Activated CD8-positive, alpha-beta memory T cell treated with anti-CD3 and anti-CD28 coated beads for 48 hours (primary cell): ENCODE measurements at places on chromosomes 4 and X.

DNA sequence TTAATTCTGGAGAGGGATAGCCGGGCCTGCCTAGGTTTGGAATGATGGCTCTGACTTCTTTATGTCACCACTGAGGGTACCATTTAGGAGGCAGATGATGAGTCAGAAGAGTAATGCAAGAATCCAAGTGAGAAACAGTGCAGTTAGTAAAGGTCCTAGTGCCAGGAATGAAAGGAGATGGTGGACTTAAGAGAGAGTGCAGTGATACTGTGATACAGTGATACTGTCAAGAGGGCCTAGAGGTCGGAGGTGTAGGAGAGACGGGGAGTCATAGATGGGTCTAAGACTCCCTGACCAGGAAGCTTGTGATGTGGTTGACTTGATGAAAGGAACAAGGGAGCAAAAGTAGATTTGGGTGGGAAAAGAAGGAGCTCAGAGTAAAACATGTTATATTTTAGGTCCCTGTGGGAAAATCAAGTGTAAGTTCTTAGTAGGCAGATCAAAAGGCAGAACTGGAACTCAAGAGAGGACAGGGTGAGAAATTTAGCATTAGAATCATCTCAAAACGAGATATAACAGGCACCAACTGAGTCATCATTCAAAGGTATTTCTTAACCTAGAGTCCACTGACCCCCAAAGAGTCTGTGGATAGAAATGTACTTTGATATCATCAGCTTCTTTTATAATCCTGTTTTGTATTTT lies 85.0 kb downstream of the NFKB1 start:
- DNase-seq: no peak

GRCh38 chrX:2425286-2426071 lies 75.3 kb downstream of the DHRSX start:
- no peak for DNase-seq

DNA sequence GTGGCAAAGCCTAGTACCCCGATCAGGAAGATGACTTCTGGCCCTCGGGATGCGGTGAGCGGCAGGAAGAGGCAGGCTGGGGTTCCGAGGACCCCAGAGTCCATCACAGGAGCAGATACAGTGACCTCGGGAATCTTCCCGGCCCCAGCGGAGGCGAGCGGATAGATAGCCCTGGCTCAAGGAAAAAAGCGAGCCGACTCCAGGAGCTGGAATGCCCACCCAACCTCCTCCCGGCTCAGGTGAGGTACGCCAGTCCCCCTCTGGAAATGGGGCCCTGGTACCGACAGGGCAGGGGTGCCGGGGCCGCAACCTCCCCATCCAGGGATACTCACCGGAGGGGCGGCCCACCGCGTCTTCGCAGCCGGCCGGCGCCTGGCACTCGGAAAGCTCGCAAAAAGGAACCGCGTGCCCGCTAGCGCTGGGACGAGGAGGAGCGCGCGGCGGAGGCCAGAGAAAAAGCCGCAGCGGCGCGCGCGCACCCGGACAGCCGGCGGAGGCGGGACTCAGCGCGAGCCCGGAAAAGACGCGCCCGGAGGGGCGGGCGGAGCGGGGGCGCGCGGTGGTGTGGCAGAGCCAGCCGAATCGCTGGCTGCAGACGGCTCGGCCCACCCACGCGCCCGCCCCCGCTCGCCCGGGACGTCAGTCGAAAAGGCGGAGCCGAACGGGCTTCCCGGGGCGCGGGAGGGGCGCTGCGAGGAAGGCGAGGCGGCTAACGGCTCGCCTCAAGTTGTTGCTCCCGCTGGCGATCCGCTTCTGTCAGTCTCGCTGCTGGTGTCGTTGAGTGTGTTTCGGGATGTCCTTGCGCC lies at the start of gene ACSL4:
Gene ACSL4, minus strand, starts transcription at position 451 of the 806 bp plus-strand sequence. CDS start 49,894 bp downstream, outside the sequence.
- DNase-seq: peak; percentile 61

DNA sequence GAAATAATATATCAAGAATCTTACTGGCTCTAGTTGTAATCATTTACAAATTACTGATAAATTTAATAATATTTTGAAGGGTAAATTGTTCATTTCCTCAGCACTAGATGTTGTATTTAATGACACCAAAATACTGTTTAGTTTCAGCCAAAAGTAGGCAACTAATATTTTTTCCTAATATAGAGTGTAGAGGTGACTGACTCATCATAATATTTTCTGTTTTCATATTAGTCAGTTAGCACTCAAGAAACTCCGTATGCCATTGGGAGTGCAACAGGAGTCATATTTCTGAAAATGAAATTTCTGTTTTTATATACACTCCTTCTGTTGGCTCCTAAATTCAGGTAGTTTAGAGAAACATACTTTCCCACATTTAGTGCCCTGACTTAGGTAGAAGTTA lies 36.6 kb upstream of the PTPN13 start:
- DNase-seq: no peak

DNA sequence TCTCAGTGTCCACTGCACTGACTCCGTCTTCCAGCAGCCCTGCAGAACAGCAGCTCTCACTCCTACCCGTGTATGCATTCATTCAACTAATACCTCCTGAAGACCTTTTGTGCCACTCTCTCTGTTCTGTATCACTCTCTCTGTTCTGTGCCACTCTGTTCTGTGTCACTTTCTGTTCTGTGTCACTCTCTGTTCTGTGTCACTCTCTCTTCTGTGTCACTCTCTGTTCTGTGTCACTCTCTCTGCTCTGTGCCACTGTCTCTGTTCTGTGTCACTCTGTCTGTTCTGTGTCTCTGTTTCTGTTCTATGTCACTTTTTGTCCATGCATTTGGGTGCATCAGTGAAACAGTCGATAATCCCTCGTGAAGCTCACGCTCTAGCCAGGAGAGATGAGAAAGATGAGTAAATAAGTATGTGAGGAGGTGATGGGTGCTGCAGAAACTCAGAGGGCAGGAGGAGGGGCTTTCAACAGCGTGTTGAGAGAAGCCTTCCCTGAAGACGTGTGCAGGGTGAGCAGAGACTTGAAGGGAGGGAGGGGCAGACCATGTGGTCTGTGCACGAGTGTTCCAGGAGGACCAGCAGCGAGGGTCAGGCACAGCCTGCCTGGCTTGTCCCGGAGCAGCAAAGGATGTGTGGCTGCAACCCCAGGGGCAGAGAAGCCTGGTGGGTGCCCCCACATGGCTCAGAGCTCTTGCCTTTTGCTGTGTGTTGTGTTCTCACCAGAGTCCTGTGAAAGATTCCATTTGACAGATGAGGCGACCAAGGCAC lies 8.9 kb downstream of the PIGG start:
- no peak for DNase-seq

DNA sequence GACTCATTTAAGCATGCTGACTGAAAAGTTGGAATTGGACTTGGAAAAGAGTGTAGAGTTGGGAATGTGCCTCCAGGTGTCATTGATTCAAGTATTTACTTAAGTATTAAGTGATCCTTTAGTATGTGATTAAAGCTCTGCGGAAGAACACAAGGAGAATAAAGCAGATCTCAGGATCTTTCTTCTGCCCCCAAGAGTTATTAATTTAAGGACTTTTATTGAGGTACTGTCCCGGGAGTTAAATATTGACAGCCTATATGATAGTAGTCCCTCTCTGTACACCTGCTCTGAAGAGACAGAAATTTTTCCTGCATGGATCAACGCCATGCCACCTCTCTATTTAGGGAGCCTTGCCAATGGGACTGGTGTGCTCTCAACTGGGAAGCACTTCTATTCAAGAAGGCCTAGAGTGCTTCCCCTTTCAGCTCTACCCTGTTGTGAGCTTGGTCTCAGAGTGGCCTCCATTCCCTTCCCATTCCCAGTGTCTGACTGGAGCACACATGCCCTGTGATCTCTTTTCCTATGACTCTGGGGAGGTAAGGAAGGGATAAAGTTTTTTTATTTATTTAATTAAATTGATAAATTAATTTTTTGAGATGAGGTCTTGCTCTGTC lies 75.9 kb downstream of the SHISA3 start:
- DNase-seq: no peak

DNA sequence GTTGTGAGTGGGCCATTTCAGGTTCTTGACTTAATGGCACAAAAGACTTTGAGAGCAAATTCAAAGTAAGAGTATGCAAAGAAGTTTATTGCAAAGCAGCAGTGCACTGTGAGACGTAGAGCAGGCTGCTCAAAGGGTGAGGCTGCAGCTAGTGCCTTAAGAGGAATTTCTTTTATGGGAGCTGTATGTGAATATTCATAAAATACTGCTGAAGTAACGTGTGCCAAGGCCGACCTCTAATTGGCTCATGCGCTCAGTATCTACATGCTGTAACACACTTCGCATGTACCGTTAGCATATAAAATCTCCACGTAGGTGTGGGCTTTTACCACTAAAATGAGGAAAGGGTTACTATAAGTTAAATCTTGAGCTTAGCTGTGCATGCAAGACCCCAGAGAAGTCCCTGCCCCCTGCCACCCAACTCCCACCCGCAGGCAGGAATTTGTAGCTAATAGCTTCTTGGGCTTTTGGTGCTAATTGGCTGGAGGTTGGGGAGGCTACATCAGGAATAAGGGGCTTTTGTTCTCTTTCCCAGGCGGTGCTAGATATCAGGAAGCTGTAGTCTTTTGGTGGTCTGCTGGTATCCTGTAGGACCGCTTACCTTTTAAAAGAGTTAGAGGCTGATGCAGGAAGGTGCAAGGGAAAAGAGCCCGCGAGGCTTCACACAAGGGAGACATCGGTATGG lies 47.6 kb downstream of the FSTL5 start:
- no peak for DNase-seq

DNA sequence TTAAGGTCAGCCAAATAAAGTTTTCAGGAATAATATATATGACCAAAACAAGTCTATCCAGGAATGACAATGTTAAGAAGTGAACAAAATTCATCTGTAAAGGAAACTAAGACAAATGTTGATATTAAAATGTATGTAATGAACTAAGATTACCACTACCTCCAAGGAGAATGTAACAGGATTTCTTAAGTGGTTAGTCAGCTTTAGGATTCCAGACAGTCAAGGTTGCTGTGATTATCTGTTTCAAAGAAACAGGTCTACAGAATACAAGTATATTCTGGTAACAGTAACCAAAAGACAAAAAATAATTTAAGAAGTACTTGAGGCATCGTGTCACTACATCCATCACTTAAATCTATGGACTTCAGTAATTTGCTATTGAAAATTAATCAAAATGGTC lies 172.8 kb downstream of the SCFD2 start:
- no peak for DNase-seq

GRCh38 chrX:41693024-41693423 lies 4.3 kb downstream of the GPR34 start:
- DNase-seq: no peak

GRCh38 chr4:74944354-74944793 lies 11.5 kb downstream of the PARM1 start:
- DNase-seq: no peak

DNA sequence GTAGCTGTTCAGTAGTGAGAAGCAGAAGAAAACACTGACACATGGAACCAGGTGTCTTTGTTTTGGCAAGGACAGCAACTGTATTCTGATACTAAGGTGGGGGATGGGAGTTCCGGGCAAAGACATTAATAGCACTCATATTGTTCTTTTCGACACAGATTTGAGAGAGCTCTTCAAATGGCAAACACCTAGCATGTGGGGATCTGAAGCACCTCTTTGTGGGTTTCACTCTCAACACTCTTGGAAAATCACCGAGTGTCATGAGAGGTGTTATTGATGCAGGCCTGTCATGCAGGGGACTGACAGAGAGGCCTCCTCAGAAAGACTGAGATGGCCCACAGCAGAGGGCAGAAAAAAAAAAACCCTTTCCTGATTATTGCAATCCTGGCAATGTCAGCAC lies 228.4 kb upstream of the VCX start:
- DNase-seq: no peak

DNA sequence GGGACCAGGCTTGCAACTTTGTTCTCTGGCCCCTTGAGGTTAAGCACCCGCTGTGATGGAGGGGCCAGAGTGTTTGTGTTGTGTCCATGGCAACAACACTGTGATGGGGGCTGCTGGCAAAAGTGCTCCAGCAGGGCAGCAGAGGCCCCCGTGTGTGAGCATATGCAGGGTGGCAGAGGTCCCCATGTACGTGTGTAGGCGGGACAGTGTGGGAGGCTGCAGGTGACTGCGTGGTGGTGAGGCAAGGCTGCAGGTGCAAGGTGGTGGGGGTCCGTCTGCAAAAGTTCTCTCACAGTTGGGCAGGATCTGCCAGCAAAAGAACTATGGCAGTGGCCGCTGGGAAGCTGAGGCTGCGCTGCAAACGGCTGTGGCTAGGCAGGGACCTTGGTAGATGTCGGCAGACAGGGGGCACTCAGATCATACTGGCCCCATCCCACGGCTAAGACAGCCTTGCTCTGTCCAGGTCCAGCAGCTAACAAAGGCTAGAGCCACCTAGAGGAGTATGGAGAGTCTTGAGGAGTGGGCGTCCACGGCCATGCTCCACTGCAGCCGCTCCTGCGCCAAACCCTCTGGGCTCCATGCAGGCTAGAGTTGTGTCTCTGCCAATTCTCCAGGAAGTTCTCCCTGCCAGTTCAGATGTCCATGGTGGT lies 46.8 kb upstream of the PASD1 start:
- no peak for DNase-seq

DNA sequence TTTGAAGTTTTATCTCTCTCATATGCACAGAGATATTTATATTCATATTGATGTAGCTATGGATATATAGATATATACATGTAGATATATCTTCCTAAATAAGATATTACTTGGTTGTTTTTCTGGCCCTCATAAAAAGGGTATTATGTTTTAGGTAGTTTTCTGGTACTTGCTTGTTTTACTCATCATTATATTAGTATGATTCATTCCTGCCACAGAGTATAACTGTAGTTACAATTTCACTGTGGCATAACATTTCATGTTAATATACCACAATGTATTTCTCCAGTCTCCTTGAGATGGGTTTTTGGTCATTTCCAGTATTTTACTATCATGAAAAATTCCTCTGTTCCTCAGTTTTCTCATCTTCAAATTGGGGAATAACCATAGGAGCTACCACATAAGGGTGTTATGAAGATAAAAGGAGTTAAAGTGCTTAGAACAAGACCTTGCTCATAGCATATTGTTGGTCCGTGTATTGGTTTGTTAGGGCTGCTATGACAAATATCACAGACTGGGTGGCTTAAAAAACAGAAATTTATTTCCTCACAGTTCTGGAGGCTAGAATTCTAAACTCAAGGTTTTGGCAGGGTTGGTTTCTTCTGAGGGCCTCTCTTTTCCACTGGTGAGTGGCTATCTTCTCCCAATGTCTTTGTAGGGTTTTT lies 129.7 kb downstream of the TMEM164 start:
- no peak for DNase-seq

DNA sequence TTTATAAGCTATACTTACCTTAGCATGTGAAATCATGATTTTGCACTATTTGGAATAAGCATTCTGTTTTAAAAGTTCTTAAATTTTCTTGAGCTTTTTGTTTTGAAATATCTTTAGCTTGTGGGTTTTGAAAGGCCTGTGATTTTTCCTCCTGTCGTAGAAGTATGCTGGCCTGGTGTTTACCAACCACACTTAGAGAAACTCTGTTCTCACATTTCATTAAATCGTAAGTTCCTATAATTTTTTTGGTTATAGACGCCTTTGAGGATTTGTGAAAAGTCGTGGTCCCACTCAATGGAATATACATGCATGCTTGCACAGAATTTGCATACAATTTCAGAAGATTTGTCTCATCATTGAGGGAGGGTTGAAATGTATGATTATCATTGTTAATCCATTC lies 63.6 kb downstream of the PDLIM5 start:
- no peak for DNase-seq

- DNase-seq: no peak
These were observed 79.8 kb upstream of the SMARCAD1 start for GRCh38 chr4:94127707-94128328.

- DNase-seq: no peak
These were observed 92.5 kb downstream of the FBXL5 start for GRCh38 chr4:15562623-15563022.

- DNase-seq: no peak
These were observed 118.0 kb upstream of the EDNRA start for GRCh38 chr4:147362938-147363337.

- DNase-seq: no peak
These were observed 35.5 kb downstream of the TBC1D9 start for GRCh38 chr4:140720387-140721304.
